Activated naive CD8-positive, alpha-beta T cell treated with anti-CD3 and anti-CD28 coated beads, Interleukin-2, amount 10 ng/mL, durations not matched to agents 7 days and 5 days (primary cell): ENCODE measurements at places on chromosomes 7 and 10. TPM values are rescaled to one million over a fixed set of nuclear protein-coding genes. Genes with fewer than 3 reads are reported as not detected.

The ZC3HAV1L gene
- 17.4 TPM for total RNA-seq

The HOXA9 gene
- not detected for total RNA-seq

The LRMDA gene
- total RNA-seq = not detected

The GIMAP2 gene
- total RNA-seq = 140 TPM

The NKX1-2 gene
- not detected for total RNA-seq

The RELN gene
- not detected for total RNA-seq

The MYO1G gene
- total RNA-seq = 403 TPM

The TMEM243 gene
- 56.1 TPM for total RNA-seq

The EBF3 gene
- total RNA-seq = not detected

The CYP3A5 gene
- not detected for total RNA-seq

The PDK4 gene
- total RNA-seq = 1.2 TPM

The MYL7 gene
- total RNA-seq = not detected
